ENCODE measurements at places on chromosomes 4 and X.

- DNase-seq, result no peak
These were observed 10.8 kb upstream of the HHIP start for GRCh38 chr4:144634978-144635747.

DNA sequence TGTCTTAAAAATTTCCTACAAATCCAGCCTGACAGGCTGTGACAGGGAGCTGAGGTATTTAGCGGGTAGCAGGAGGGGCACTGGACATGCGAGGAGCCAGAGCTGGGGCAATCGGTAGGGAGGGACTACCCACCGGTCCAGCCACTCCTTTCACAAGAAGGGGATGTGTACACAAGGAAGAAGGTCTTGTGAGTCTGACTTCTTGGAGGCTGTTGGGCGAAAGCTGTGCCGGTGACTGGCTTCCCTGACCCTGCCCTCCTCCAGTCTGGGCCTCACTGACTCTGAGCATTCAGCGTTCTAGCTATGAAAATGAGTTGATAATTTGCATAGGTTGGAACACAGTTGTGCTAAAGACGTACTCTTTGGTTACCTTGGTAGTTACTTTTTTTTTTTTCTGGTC, 12.7 kb upstream of the CXCL8 start:
- no peak for DNase-seq

DNA sequence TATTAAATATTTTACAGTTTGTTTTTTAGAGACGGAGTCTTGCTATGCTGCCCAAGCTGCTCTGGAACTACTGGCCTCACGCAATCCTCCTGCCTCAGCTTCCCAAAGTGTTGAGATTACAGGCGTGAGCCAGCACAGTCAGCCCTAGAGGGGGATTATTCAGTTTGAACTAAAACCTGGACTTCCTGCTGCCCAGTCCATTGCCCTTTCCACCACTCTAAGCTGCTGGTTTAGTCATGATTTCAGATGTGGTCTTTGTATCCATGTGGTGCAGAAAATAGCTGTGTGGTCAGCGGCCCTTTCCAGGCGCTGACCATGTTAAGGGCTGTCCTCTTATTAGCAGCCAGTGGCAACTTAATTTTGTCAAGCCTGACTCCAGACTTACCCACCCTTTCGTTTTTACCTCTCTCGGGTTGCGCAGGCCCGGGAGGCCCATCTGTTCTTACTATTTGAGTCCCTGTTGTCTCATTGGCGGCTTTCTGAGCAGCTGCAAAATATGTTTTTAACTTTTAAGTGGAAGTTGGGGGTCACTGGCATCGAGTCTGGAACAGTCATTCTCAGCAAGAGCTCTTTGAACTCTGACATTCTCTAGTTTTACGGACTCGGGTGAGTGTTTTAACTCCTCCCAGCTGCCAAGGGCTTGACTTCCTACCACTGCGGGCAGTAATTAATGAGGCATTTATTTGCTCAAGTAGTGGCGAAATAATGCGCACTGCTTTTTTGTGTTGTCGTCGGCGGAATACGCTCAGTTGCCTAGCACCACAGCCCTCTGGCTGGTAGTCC, 773 bp upstream of the VMA21 start:
- no peak for DNase-seq

GRCh38 chrX:101462892-101463291, 22.4 kb upstream of the ARMCX4 start:
- DNase-seq, result no peak

GRCh38 chr4:66574145-66574978, 904.1 kb upstream of the EPHA5 start:
- DNase-seq, result no peak

GRCh38 chr4:43843501-43843900, 605.1 kb downstream of the KCTD8 start:
- DNase-seq, result no peak
